Spinal cord (tissue), 10 donors: ENCODE measurements at places on chromosomes 7 and 10. TPM values are rescaled to one million over a fixed set of nuclear protein-coding genes. Genes with fewer than 3 reads are reported as not detected.

GRCh38 chr7:36406156-36406555 lies 16.5 kb downstream of the ANLN start:
- DNase-seq, result peak; percentile 82

DNA sequence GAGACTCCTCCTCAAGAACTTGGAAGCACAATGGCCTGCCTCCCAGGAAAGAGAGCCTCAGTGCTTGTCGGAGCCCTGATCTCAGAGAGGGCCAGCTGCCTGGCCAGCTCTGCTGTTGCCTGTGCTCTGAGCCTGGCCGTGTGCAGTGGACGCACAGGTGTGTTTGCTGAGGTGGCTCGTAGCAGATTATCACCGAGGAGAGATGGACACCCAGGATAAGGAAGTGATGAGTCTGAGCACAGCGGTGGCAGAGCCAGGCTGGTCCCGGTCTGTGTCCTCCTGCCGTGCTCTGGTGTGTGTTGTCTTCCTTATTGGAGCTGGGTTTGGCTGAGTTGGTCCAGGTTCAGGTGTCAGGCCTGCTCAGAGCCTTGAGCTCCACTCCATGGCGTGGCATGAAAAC lies 208.5 kb downstream of the EBF3 start:
- DNase-seq, result no peak

- no peak for DNase-seq
Measured at GRCh38 chr10:73759512-73760115, 15.4 kb downstream of the SEC24C start.

DNA sequence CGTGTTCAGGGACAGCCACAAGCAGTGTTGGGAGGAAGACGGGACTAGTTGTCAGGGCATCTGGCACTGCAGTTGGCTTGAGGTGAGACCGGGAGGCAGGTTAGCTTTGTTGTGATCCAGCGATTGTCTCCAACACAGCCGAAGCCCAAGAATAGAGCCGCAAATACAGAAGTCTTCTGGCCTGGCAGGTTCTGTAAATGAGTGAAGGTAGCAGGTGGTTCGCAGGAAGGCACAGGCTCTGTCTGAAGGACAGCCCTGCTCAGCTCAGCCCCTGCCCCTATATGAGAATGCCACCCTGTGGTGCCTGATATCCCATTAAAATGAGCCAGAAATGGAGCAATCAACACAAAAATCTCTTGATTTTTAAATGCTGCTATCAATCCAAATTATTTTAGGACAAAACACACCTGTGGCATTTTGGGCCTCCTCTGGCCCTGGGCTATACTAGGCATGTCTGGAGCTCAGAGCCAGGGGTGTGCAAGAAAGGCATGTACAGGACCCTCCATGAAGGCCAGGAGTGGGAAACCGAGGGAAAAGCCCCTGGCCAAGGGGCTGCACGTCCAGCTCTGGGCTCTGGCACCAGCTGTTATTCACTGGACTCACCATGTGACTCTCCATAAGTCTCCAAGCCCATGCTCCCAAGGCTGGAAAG lies 11.2 kb upstream of the C10orf71 start:
- no peak for DNase-seq

GRCh38 chr10:11236234-11236633 lies 218.6 kb downstream of the CELF2 start:
- DNase-seq, result no peak

- peak; percentile 41 for DNase-seq
Measured at GRCh38 chr10:129870961-129871621, 93.0 kb downstream of the EBF3 start.

DNA sequence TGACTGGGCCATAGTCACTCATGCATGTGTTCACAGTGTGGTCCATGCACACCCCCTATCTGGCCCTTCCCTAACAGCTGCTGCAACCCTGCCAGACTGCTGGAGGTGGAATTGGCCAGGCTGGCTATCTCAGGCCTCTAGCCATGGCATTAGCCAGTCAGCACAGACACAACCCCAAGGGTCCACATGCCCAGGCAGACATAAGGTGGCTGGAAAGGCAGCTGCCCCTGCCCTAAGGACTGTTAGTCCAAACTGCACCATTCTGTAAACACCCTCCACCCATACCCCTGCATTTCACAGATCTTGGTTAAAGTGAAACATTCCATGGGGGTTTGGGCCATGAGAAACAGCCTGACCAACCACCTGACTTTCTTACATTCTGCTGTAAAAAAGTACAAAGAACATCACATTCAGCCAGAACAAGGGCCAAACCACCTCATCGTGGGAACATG lies 137.4 kb upstream of the KCNMA1 start:
- DNase-seq, result no peak

DNA sequence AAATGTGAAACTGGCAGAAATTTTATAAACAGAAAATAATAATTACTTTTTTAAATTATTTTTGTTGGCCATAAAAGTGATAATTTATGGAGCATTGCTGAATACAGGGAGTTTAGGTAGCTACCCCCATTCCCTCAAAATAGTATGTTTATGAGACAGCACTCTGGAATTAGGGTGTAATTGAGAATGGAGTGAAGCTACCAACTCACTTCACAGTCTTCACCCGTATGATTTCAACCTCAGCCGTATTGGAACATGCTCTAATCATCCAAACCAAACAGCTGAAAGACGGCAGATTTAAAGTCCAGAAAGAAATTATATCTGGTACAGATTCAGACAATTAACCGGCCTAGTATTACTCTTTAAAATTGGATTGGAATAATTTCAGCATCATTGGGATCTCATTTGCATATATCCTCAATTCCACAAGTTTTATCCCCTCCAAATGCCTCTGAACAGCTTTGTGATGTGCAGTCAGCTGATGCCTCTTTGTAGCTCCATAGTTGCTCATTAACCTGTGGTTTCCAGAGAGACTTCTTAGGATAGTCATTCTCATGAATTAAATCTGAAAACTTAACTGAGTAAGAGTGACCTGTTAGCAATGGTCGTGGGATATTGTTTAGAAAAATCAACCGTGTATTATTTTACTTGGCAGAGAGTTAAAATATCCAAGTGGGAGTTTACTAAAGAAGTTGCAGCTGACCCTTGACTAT lies 59.1 kb upstream of the GJD4 start:
- no peak for DNase-seq

The TSPAN15 gene
- 27.2 TPM for total RNA-seq

The ABCC2 gene
- total RNA-seq, result 0.50 TPM

The CHST12 gene
- total RNA-seq, result 3.6 TPM

The PHKG1 gene
- 7.9 TPM for total RNA-seq

The CPA4 gene
- total RNA-seq, result 2.1 TPM

The JMJD1C gene
- total RNA-seq, result 136 TPM

The KCP gene
- total RNA-seq, result 0.40 TPM

The TACC2 gene
- total RNA-seq, result 38.0 TPM

The AOAH gene
- total RNA-seq, result 8.1 TPM
